ENCODE measurements at places on chromosomes 16 and 17.

- no peak for DNase-seq
Measured at GRCh38 chr16:28112908-28113307, 49.4 kb upstream of the GSG1L start.

DNA sequence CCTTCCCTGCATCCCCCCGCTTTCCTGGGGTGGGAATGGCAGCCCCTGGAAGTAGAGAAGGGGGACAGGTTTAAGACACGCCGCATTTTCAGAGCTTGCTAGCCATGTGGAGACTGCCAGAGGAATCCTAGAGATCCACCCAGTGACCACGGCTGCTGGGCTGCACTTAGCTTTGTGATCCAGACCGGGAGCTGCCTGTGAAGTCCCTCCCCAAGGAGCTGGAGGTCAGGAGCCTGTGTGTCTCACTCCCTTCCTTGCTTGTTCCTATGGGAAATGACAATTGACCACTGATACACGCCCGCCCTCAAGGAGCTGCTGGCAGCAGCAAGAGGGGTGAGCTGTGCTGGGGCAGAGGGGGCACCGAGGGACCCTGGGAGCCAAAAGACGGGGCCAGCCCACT is 73.7 kb downstream of the SREBF1 start:
- DNase-seq, result no peak

DNA sequence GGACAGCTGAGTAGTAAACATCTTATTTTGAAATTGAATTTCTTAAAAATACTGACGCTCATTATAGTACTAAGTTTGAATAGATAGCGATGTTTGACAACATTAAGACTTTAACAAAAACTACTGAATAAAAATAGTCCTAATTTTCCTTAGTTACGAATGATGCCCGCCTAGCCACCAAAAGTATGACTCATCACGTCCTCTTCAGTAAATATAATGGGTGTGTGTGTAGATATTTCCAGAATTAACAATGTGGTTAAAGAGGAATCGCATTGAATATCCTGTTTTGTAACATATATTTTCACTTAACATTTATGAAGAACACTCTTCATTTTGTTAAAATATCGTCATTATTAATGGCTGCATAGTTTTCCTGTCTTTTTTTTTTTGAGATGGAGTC is 187.6 kb downstream of the MYO1D start:
- DNase-seq, result no peak

DNA sequence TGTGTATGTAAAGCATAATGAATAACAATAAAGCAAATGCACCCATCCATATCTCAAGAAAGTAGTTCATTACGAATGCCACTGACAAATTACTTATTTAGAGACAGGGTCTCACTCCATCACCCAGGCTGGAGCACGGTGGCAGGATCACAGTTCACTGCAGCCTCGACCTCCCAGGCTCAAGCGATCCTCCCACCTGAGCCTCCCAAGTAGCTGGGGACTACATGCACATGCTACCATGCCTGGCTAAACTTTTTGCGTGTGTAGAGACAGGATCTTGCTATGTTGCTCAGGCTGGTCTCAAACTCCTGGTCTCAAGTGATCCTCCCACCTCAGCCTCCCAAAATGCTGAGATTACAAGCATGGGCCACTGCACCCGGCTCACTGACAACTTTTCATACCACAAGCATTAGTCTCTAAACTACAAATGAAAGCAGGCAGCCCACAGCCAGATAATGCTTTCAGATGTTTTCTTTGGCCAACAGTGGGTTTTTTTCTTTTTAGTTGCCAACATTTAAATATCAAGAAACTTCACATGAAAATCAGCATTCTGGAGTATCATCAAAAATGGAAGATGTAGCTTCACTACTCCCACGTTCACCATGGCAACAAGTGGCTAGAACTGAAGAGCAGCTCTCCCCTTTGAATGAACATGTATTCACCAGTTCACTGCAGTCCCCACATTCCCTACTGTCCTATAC is 7.7 kb downstream of the ARHGAP17 start:
- DNase-seq, result no peak

DNA sequence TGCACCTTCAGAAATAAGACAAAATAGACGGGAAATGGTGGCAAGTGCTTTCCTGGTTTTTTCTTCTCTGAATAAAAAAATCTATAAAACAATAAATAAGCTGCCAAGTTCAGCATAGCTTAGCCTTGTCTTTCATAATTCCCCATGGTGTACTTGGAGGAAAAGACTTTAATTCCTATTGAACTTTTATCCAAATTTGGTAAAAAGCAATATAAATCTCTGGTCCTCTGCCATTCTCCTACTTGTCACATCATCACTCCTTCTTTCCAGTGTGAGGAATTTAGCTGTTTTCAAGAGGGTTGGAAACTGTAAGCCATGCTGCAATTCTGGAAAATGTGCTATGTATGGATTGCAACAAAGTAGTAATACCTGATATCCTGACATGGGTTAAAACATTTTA is 551.8 kb upstream of the KIF2B start:
- DNase-seq, result no peak

GRCh38 chr17:61736438-61736837 is 126.9 kb downstream of the BRIP1 start:
- DNase-seq, result no peak

GRCh38 chr17:72717676-72718075 is 374.8 kb downstream of the SLC39A11 start:
- DNase-seq, result no peak

- no peak for DNase-seq
Measured at GRCh38 chr17:31266042-31266441, 31.0 kb downstream of the OMG start.

DNA sequence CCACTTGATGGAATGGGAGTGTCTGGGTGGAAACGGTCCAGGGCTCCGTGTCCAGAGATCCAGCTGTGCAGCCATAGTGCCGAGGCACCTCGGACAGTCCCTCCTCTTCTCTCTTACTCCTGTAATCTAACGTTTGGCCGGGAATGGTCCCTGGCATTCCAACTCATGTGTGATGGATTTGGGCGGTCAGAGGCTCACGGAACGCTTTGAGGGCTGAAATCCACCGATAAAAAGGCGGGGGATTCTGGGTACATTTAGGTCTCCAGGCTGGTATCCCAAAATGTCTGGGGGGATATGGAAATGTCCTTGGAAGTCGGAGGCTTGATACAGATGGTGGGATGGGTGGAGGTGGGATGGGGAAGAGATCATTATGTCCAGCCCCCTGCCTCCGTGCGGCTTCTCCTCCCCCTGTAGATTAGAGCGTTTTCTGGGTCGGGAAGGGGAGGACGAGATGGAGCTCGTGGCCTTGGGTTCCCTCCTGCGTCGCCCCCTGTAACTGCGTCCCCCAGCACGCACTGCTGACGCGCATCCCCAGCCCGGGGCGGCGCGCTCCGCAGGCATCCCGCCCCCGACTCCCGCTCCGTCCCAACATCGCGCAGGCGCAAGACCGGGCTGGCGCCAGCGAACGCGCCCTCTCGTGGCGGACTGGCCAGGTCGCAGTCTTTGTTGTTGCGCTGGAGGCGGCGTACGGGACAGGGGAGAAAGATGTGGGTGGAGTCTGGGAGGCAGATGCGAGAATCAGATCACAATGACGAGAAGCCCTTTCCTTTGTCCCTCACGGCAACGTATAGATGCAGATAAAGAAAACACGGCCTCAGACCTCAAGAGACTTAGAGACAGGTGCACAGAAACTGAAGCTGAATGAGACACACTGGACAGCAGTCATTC is 4.5 kb upstream of the SGCA start:
- peak; percentile 96 for DNase-seq

DNA sequence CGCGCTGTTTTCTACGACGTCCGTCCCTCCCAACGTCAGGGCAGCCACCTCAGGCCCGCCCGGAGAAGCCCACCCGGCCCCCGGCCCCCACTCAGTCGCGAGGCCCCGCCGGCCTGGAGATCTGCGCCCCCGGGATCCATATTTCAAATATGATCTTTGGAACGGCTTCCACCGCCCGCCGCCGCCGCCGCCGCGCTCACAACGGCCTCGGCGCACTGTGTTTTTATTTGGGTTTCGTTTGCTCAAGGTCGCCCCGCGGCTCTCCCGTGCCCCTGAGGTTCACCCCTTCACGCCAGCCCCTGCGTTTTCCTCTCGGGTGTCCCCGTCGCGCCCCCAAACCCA is 4.2 kb upstream of the CBX4 start:
- no peak for DNase-seq

GRCh38 chr16:21169249-21169981 is 10.9 kb downstream of the LDAF1 start:
- DNase-seq, result no peak

- peak; percentile 94 for DNase-seq
Measured at GRCh38 chr17:73064084-73064938, 28.2 kb downstream of the SLC39A11 start.

GRCh38 chr17:80091376-80091775 is 10.0 kb upstream of the GAA start:
- DNase-seq, result no peak

- no peak for DNase-seq
Measured at GRCh38 chr17:12887088-12887487, 97.8 kb downstream of the ARHGAP44 start.

DNA sequence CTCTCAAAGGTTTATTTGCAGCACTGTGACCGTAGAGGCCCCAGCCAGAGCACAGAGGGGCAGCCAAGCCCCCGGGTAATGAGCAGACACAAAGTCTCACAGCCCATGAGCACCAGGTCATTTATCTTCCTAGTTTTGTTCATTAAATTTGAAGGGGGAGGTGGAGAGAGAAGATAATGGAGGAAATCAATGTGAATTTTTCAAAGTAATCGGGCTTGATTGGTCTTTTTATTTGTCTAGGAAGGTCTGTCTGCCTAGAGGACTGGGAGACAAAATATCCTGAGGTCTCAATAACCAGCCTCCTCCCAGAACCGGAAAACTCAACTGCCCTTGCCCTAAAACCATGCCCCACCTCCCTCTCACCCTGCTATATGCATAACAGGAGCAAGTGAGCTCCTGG is 189.0 kb downstream of the SLC39A11 start:
- DNase-seq, result no peak

DNA sequence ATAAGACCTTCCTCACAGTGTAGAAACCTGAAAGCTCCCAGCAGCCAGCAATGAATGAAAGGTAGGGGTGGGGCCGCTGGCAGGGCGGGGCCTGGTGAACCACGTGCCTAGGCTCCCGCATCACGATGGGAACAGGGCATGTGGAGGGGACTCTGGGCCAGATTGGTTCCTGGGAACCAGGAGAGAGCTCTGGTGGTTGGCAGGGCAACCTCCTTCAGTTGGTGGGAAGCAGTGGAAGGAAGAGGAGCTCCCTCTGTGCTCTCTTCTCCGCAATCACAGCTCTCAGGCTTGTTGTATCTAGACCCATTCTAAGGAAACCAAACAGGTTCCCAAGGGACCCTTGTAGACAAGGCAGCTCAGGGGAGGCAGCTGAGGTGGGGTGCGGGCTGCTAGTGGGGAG is 10.5 kb downstream of the GGA2 start:
- no peak for DNase-seq

- DNase-seq, result no peak
Measured at GRCh38 chr17:51103050-51103449, 17.6 kb downstream of the SPAG9 start.

DNA sequence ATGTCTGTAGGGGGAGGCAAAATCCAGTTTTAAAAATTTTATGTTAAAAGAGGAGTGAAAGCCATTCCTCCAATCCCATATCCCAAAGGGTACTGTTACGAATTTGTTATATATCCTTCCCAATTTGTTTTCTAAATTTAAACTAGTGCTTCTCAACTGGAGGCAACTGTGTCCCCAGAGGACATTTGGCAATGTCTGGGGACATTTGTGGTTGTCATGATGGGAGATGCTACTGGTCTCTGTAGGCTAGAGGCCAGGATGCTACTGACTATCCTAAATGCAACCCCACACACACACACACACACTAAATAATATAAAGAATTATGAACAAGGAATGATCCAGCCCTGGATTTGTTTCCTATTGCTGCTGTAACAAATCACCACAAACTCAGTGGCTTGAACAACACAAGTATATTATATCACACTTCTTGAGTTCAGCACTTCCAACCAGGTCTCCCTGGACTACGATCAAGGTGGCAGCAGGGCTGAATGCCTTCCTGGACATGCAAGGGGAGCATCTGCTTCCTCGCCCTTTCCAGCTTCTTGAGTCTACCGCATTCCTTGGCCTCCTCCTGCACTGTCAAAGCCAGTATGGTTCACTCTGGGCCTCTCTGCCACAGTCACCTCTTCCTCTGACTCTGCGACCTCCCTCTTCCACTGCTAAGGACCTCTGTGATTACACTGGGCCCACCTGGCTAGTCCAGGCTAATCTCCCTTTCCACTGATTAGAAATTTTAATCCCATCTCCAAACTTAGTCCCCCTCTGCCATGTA is 30.1 kb downstream of the ARHGAP17 start:
- DNase-seq, result peak; percentile 80

DNA sequence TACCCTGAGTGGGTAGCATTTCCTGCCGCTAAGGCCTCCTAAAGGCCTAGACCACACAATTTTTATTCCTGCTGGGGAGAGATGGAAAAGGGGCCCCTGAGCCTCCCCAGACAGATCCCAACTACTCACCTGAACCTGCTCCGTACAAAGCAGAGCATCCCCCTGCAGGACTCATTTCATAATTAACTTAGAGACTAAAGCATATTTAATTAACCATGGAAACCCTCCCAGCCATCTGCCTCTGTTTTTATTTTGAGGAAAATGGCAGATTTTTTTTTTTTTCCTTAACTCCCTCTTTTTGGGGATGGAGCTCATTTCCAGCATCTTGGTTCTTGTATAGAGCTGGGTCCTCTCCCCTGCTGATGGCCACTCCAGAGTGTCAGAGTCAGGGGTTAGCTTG is 96.5 kb upstream of the CRHR1 start:
- no peak for DNase-seq

- no peak for DNase-seq
Measured at GRCh38 chr17:41561554-41561953, 10.3 kb downstream of the KRT9 start.

DNA sequence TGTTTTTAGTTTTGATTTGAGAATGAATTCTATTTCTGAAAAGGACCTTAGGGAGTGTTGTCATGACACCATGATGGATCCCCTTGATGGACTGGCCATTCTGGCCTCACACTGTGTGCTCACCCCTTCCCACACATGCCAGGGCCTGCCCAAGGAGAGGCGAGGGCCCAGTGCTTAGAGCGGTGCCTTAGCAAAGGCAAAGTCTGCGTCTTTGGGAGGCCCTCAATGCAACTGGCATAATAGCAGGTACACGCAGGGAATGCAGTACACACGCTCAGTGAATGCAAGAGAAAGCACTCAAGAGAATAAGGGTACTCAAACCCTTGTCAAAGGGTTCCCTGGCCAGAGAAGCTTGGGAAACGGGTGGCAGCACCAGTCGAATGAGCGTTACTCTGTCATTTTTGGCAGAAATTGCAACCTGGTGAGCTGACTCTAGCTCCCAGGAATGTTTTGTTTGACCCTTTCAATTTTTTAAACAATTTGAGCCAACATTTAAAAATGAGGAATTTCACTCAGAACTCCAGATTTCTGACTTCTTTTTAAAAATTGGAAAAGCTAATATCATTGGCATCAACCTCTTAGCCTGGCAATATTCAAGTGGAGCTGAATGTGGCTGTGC is 32.1 kb downstream of the NKD1 start:
- DNase-seq, result no peak

GRCh38 chr17:34672176-34672785 is 92.9 kb downstream of the TMEM132E start:
- DNase-seq, result no peak
